ENCODE measurements at places on chromosomes 6 and 20. TPM values are rescaled to one million over a fixed set of nuclear protein-coding genes. Genes with fewer than 3 reads are reported as not detected.

The ARMH2 gene
- total RNA-seq = 1.6 TPM

The AGPAT4 gene
- 21.2 TPM for total RNA-seq

The SRMS gene
- total RNA-seq = not detected

The SYCP2 gene
- 7.6 TPM for total RNA-seq

The CST2 gene
- total RNA-seq = not detected

The SCRT2 gene
- not detected for total RNA-seq

The HLA-DPA1 gene
- 201 TPM for total RNA-seq

The KCNG1 gene
- not detected for total RNA-seq

The FUT9 gene
- total RNA-seq = not detected

Data from T-helper 1 cell treated with Interleukin-12 subunit alpha and Interleukin-12 subunit beta and Interleukin-4 antibody, amounts not matched to agents 30 ng/mL and 1 ng/mL, for 36 hours (primary cell).